ENCODE measurements at places on chromosomes 4 and X. TPM values are rescaled to one million over a fixed set of nuclear protein-coding genes. Genes with fewer than 3 reads are reported as not detected.

GRCh38 chr4:109994415-109994827 lies 81.7 kb downstream of the EGF start:
- no peak for DNase-seq

- DNase-seq: no peak
These were observed 44.5 kb upstream of the MAGEB2 start for GRCh38 chrX:30170900-30171299.

DNA sequence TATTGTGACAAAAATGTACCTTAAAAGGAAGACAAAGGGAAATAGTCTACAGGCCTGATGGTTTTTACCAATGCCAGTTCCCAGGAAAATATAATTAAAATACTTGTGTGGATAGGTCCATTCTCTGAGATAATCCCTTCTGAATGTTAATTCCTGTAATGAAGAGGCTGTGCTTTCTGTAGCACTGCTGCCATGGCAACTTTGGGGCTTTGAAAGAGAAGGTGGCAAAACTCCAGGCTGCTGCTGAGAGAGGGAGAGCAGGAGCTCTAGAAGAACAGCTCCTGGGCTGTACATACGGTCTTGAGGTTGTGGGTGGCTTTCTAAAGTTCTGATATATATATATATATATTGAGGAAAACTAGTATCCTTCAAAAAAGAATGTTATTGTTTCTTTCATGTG lies 125.4 kb downstream of the PDLIM5 start:
- peak; percentile 78 for DNase-seq

DNA sequence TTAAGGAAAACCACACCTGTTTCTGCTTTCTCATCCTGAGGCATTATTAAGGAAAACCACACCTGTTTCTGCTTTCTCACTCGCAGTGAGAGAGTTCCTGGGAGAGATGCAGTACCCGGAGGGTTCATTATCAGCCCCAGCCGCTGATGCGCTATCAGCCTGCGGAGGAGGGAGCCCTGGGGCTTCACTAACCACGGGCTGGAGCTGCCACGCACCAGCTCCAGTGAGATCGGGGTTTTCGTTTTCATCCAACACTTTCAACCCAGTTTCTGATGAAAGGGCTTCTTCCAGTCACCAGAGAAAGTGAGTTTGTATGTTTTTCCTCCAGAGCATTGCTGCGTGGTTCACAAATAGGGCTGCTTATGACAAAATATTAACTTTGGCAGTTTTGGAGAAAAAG lies 93.2 kb upstream of the PRKX start:
- DNase-seq: no peak

- DNase-seq: peak; percentile 90
These were observed 35.3 kb downstream of the NBDY start for GRCh38 chrX:56764153-56764974.

- DNase-seq: no peak
These were observed 297.1 kb downstream of the PPP3CA start for GRCh38 chr4:101050088-101050836.

DNA sequence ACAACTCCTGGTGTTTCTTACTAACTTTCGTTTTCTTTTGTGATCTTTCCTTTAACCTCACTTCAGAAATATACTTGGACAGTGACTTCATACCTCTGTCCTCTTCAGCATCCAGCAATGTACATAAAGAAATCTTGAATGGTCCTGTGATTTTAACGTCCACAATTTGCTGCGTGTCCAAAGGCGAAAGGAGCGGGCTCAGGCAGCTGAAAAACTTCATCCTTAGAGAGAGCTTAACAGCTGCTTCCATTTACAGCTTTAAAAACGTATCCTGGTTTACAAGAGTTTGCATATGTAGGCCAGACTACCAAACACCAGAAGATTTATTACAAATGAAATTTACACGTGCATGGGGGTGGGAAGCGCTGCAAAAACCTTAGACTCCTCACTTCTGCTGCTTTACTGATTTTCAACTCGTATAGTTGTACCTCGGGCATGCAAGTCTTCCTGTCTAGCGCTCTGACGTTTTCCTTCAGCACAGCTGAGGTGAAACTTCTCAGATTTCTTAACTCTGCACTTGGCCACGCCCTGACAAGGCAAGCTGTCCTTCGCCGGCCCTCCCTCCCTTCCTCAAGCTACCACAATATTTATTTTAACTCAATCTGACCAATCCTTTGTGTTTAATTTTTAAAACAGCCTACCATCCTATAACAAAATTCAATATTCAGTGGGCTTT lies 406.4 kb downstream of the FAM47A start:
- no peak for DNase-seq

DNA sequence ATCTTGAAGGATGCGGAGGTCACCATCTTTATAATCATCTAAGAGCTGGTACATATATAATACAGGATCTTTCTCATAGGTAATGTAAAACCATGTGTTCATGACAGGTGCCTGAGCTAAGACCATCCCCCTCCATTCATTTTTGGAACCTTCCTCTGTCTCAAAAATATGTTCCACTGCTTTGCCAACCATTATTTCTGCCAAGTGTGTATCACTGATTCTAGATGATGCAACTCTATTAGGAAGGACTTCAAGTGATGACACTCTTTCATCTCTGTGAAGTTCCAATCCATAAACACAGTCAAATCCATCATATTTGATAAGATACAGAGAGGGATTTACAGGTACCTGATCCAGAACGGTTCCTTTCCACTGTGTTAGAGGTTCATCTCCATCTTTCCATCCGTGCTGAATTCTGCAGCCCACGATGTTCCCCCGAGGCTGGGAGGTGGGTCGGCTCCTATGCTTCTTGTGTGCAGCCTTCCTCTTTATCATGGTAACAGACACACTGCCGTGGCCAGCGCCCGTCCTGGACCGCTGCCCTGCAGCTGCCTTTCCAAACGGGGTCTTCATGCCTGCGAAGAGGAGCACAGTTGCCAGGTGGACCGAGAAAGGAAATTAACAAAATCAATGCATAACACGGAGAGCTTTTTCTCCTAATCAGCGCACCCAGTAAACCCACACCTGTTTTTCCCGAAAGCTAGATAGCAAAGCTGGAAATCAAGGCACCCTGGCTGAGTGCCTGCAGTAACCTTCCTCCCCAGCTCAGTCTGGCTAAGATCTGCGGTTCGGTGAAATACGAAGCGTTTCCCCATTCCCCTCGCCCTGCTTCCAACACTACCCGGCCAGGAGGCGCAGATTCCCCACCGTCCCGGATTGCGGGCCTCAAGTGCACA lies 718 bp downstream of the SPIN3 start:
- no peak for DNase-seq

DNA sequence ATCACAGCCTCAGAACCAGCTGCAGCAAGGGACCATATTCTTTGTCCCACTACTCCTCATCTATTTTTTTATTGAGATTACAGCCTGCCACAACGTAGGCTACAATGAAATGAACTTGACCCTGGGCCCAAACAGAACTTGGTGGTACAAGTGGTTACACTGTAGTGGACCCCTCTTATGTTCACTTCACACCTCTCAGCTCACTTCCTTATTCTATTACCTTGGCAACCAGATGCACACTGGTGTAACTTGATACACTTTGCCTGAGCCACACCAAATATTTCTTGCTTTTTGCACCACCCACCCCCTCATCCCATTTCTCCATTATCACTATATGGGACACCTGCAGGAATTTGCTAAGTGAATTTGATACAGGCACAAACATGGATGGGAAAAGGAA lies 105.8 kb downstream of the CXCL13 start:
- no peak for DNase-seq

- DNase-seq: no peak
These were observed 1.1 kb downstream of the RPS6KA6 start for GRCh38 chrX:84186603-84187532.

- DNase-seq: no peak
These were observed 15.0 kb downstream of the FNIP2 start for GRCh38 chr4:158783785-158784184.

- no peak for DNase-seq
These were observed 863.9 kb downstream of the STPG2 start for GRCh38 chr4:97279391-97279790.

DNA sequence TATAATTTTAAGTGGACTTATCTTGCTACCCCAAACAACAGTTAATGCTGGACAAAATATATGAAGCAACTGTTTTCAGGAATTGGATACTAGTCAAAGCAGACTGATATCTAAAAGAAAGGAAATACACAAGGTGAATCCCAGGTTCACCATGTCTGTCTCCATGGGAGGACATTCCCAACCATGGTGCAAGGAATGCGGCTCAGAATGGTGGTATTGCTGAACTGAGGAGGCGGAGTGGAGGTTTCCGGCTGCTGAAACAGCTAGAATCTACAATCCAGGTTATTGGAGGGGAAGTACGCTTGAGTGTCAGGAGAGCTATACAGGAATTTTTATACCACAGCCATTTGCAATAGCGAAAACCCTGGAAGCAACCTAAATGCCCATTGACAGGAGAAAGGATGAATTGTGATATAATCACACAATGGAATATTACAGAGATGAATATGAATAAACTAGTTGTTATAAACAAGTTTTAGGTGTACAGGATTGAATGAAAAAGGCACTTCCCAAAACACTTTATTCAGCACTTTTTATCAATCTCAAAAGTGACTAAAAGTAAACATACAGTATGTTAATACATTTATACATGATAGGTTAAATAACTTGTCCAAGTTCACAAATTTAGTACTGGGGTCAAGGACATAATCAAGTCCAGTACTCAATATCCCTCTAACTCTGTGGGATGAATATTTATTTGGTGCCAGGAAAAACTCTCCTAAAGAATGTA lies 9.0 kb downstream of the HMGB2 start:
- DNase-seq: no peak

GRCh38 chrX:1380672-1381233 lies 11.2 kb downstream of the SLC25A6 start:
- peak; percentile 78 for DNase-seq

GRCh38 chrX:81195712-81196111 lies 6.0 kb downstream of the HMGN5 start:
- DNase-seq: no peak

DNA sequence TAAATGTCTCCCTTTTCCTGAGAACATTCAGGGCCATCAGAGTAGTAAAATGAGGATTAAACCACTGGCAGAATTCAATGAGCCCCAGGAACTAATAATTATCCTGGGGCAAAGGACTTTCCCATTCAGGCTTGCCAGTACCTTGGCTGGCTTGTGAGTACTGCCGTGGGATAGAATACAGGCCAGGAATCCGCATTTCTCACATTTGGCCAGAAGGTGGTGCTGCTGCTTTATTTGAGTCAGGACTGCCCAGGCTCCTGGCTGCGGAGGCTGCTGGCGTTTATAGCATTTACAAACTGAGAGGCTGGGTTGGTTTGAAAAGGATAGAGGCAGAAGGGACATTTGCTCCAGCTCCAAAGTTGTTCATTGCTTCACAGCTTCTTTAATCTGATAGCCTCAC lies 91.4 kb downstream of the RTL9 start:
- peak; percentile 87 for DNase-seq

DNA sequence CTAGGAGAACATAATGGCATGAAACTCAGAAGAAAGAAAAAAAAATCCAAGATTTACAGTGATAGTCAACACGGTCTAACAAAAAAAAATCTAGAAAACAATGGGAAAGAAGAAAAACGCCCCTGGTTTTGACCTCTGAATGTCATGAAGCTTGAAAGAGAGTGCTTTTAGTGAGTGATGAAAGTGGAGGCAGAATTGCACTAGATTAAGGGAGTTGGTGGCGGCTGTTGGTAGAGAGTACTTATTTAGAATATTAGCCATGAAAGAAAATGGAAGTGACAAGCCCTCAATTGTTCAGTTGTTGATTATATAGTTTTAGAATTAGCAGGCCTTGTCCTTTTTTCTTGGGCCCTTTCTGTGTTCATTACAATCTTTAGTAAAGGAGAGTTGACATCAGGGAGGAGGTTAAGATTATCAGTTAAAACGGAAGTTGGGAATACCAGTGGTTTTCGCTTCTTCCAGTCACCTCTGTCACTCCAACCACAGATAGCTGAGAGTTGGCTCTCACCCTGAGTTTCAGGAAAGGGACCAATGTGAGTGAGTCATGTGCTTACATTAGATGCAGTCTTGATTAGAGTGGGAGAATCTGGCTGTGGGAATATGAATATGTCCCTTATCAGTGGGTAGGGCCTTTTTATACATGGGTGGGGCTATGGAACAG lies 29.7 kb downstream of the EREG start:
- DNase-seq: no peak

GRCh38 chr4:17701138-17701839 lies 80.1 kb downstream of the FAM184B start:
- DNase-seq: no peak

GRCh38 chrX:104432321-104432720 lies 133.7 kb upstream of the IL1RAPL2 start:
- DNase-seq: no peak

DNA sequence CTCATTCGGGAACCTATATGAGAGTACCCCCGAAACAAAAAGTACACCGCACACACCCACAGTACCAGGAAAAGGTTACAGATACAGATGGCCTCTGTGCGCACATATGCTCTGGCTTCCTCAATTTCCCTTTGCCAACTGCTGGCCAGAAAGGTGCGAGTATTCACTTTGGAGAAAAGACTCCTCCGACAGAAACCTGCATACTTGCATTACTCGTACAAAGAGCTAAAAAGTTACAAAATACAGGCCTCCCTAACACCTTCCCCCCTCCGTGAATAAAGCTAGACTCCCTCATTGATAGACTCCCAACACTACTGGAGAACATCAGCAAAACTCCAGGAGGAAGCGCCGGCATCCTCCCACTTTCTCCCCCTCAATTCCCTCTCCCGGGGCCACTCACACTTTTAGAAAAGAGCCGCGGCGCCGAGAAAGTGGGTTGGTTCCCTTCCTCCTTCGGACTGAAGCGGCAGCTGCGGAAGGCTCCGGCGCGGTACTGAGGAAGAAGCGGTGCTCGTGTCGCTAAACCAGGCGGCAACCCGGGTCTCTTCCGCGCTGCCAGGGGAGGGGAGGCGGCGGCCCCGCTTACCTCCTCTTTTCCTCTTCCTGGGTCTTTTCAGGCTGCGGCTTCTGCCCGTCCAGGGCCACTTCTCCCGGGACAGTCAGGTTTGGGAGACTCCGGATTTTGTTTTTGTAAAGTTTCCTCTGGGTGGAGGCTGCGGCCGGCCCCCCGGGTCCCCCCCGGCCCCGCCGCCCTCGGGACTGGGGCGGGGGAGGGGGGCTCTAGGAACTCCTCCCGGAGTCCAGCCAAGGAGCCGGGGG lies 1.1 kb downstream of the FBXW7 start:
- peak; percentile 90 for DNase-seq

- DNase-seq: no peak
These were observed at the start of gene ZFYVE28 for GRCh38 chr4:2417765-2418649. TSS of gene ZFYVE28 (minus strand) at chr4:2418645. CDS start at chr4:2418323, 322 bp downstream.

- DNase-seq: peak; percentile 35
These were observed 36.3 kb downstream of the SULT1E1 start for GRCh38 chr4:69823481-69824186.

POU3F4 gene
- total RNA-seq: not detected

AADAT gene
- total RNA-seq: 3.5 TPM

HS6ST2 gene
- 0.32 TPM for total RNA-seq

PLA2G12A gene
- 31.9 TPM for total RNA-seq

SERTM2 gene
- 3.2 TPM for total RNA-seq

FHL1 gene
- 1,050 TPM for total RNA-seq

AFM gene
- total RNA-seq: not detected

USP26 gene
- total RNA-seq: not detected

TKTL2 gene
- 0.14 TPM for total RNA-seq

ARHGAP10 gene
- total RNA-seq: 80.5 TPM

WAS gene
- 12.2 TPM for total RNA-seq

CFP gene
- 10.0 TPM for total RNA-seq

KCND1 gene
- 6.3 TPM for total RNA-seq

ZMAT1 gene
- total RNA-seq: 5.4 TPM

EPGN gene
- total RNA-seq: not detected
